ENCODE measurements at places on chromosomes 2 and 18.
A peak's percentile ranks its signal among the peaks of the same experiment; 100 is the strongest.

- no peak for DNase-seq
Observed at GRCh38 chr18:50649821-50650220, 89.9 kb downstream of the MAPK4 start.

DNA sequence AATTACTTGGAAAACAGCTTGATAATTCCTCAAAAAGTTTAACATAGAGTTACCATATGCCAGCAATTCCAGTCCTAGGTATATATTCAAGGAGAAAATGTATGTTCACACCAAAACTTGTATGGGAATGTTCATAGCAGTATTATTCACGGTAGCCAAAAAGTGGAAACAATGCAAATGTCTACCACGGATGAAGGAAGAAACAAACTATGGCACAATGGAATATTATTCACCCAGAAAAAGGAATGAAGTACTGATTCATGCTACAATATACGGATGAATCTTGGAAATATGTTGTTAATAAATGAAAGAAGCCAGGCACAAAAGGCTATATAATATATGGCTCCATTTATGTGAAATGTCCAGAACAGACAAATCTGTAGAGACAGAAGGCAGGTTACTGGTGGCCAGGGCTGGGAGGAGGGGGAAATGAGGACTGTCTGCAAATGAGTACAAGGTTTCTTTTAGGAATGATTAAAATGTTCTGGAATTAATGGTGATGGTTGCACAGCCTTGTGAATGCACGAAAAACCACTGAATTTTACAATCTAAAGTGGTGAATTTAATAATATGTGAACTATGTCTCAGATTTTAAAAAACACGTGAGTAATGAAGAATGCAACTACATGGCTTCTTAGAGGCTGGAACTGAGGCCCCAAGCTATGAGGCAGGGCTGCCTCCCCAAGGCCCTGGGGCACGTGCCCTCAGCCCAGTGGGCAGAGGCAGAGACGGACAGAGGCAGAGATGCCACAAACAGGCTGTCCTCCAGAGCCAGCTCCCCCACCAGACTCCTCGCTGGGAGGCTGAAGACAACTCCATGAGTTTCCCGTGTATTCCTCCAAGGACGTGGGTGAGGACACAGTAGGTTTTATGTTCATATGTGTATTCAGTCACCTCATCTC is 5.0 kb downstream of the LIMS2 start:
- DNase-seq, result peak; percentile 0

- no peak for DNase-seq
Observed at GRCh38 chr2:216215658-216216390, 106.7 kb downstream of the XRCC5 start.

- peak; percentile 5 for DNase-seq
Observed at GRCh38 chr2:55309446-55309845, 40.4 kb upstream of the MTIF2 start.

All from AG04449 (cell line).